ENCODE measurements at places on chromosomes 3 and 15. TPM values are rescaled to one million over a fixed set of nuclear protein-coding genes. Genes with fewer than 3 reads are reported as not detected.

GRCh38 chr3:69386556-69387385, 883 bp upstream of the FRMD4B start:
- no peak for DNase-seq

GRCh38 chr3:33746416-33747116, 28.5 kb upstream of the CLASP2 start:
- no peak for DNase-seq

DNA sequence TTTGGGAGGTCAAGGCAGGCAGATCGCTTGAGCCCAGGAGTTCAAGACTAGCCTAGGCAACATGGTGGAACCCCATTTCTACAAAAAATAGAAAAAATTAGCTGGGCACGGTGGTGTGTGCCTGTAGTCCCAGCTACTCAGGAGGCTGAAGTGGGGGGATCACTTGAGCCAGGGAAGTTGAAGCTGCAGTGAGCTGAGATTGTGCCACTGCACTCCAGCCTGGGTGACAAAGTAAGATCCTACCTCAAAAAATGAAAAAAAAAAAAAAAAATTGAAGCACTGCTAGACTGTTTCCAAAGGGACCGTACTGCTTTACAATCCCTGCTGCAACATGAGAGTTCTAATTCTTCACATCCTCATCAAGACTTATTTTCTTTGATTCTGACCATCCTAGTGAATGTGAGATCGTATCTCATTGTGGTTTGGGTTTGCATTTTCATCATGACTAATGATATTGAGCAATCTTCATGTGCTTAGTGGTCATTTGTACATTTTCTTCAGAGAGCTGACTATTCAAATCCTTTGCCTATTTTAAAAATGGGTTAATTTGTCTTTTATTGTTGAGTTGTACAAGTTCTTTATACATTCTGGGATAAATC, 10.8 kb downstream of the CMTM8 start:
- peak; percentile 72 for DNase-seq

DNA sequence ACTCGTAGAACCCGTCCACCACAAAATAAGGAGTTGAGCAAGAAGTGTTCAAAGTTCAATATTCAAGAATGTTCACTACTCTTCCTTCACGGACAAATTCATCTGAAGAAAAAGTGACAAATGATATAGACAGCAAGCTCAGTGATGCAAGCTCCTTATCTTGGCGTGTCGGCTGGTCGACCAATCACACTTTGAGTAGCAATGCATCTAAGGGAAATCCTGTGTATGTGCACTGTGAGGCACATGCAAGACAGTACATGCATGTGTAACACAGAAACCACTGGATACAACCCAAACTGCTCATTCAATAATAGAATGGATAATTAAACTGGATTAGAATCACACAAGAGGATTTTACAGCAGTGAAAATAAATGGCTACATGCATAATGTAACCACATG, 64.4 kb upstream of the CSPG5 start:
- DNase-seq: no peak

DNA sequence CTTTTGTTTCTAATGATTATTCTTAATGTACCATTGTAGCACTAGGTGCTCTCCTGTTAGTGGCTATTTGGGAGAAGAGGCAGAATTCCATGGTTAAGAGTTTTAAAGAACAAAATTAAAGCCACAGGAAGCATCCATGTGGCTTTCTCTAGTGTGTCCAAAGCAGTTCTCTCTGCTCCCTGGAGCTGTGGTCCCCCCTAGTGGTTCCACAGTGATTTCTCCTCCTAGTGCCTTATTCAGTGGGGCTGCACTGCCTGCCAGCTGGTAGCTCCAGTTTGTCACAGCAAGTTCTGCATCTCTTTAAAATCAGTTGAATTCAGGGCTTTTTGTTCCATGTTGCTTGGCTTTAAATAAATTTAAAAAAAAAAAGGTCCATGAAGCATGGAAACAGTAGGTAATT, 39.6 kb upstream of the FAM98B start:
- DNase-seq: peak; percentile 65

GRCh38 chr3:100611221-100611620, 1.8 kb downstream of the ADGRG7 start:
- DNase-seq: no peak

DNA sequence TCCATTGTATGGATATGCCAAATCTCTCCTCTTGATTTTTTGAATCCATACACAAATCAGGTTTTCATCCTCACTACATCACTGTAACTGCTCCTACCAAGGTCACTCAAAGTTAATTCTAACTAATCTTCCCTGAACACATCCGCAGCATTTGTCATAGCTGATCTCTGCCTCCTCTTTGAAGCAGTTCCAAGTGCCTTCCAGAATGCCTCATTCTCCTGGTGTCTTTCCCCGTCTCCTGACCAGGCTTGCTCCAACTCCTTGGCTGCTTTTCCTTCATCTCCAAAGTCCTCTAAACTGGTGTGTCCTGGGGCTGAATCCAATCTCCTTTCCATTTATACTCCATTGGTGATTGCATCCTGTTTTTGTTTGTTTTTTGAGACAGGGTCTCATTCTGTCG, 26.8 kb downstream of the KLHDC8B start:
- DNase-seq: no peak

DNA sequence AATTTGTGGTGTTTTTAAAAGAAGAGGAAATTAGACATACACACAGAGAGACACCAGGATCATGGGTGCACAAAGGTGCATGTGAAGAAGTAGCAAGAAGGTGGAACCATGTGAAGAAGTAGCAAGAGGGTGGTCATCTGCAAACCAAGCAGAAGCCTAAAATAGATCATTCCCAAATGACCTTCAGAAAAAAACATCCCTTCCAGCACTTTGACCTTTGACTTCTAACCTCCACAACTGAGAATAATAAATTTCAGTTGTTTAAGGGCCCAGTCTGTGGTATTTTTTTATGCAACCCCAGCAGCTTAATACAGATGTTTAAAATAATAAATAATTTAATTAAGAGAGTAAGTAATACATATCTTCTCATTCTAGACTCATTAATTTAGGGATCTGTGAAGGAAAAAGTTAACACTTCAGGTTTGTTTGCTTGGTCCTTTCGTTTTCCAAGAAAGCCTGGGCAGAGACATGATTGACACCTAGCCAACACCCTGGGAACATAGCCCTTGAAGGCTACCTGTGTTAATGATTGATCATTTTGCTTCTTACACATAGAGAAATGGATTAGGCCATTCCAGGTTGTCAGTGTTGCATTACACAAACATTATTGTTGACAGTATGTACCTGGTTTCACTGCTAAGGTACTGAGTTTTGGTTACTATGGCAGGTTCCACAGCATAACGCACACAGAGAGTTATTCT, 1331.2 kb upstream of the GBE1 start:
- DNase-seq: no peak

- peak; percentile 41 for DNase-seq
These were observed 151.8 kb upstream of the DPH6 start for GRCh38 chr15:35697549-35698299.

GRCh38 chr3:126052196-126053058, 31.5 kb downstream of the SLC41A3 start:
- no peak for DNase-seq

KLHL25 gene
- total RNA-seq: 4.1 TPM

GOLGA6D gene
- not detected for total RNA-seq

ACAD9 gene
- total RNA-seq: 34.7 TPM

CPLX3 gene
- total RNA-seq: not detected

POLQ gene
- 13.2 TPM for total RNA-seq
